ENCODE measurements at places on chromosomes 1 and 21.

GRCh38 chr1:203202431-203203245 lies 16.1 kb upstream of the CHI3L1 start:
- no peak for DNase-seq

GRCh38 chr1:85027242-85027983 lies 20.9 kb downstream of the MCOLN3 start:
- DNase-seq, result no peak

DNA sequence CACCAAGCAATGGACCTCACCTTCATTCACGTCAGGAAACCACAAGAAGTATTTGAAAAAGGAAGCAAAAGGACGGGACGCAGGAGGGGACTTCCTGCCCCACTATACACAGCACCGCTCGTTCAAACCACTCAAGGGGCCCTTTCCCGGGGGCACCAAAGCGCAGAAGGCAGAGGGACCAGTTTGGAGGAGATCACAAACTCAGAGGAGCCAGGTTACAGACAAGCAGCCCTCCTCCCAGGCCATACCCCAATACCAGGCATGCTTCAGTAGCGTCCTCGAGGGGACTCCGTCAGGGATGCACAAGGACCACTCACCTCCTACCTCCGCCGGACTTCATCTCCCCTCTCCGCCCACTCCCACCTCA lies 685 bp downstream of the CRTC2 start:
- DNase-seq, result no peak

DNA sequence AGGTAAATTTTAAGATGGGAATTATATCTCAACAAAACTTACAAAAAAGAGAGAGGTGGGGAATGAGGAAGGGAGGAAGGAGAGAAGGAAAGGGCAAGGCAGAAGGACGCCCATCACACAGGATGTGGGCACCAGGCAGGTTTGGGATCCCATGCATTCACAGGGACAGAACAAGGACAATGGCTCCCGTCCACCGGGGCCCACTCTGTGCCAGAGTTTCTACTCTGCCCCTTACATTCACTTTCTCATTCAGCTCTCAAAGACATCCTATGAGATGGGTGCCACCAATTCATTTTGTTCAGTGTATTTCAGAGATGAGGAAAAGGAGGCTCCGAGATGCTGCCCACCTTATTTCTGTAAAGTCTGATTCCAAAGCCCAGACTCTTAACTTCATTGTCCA lies 7.4 kb downstream of the CLEC20A start:
- no peak for DNase-seq

- no peak for DNase-seq
Measured at GRCh38 chr1:53631622-53632310, 107.2 kb downstream of the GLIS1 start.

DNA sequence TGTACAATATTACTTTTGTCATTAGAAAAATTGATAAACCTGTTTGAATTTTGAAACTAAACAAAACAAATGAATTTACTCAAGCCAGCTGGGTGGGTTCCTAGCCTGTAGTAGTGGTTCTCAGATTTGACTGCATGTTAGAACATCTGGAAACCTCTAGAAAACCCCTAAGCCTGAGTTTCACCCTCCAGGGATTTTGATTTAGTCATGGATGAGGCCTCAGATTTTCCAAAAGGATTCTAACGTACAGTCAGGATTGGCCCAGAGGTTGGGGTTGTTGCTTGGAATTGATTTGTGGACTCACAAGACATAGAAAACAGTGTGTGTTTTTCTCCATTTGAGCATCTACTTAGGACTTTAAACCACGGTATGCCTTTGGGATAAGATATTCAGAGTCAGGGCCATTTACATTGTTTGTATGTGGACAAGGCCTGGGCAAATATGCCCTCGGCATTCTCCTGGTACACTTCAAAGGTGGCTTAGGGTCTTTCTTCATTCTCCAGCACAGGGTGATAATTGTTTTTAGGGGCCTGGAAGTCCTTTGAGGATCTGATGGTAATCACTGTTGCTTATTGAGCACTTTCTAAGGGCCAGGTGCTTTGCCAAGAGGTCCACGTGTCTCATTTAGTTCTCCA lies 42.6 kb downstream of the ATP5PO start:
- DNase-seq, result no peak

- no peak for DNase-seq
Measured at GRCh38 chr1:23178950-23179349, 10.3 kb upstream of the LUZP1 start.

All from activated CD8-positive, alpha-beta memory T cell treated with anti-CD3 and anti-CD28 coated beads for 48 hours (primary cell).